ENCODE measurements at places on chromosomes 3 and 15.
A peak's percentile ranks its signal among the peaks of the same experiment; 100 is the strongest.

DNA sequence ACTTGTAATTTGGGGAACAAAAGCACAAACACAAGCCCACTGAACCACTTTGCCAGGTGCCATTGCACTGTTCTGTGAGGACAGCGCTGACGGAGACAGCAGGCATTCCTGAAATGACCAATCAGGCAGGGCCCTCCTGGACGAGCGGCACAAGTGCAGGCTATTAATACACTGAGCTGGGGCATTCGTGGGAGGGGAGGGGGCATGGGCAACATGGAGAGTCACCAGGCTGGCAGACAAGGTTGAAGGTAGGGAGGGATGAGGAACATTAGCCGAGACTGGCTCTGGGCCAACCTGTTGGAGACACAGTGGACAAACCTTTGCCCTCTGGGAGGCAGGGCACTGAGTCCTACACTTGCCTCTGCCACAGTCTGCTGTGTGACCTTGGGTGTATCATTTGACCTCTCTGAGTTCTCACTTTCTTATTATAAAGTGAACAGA, 45.6 kb downstream of the NOX5 start:
- no peak for DNase-seq

- DNase-seq: no peak
Observed at GRCh38 chr3:171228240-171228639, 201.7 kb upstream of the SLC2A2 start.

DNA sequence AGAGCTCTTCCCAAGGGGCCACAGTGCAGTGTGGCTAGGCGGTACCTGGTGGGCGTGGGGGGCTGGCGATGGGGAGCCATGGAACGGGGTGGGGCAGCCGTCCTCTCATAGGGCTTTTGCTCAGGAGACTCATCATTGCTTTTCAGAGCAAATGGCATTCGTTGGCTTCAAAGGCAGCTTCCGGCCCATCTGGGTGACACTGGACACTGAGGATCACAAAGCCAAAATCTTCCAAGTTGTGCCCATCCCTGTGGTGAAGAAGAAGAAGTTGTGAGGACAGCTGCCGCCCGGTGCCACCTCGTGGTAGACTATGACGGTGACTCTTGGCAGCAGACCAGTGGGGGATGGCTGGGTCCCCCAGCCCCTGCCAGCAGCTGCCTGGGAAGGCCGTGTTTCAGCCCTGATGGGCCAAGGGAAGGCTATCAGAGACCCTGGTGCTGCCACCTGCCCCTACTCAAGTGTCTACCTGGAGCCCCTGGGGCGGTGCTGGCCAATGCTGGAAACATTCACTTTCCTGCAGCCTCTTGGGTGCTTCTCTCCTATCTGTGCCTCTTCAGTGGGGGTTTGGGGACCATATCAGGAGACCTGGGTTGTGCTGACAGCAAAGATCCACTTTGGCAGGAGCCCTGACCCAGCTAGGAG, 40.8 kb downstream of the MESD start:
- no peak for DNase-seq

DNA sequence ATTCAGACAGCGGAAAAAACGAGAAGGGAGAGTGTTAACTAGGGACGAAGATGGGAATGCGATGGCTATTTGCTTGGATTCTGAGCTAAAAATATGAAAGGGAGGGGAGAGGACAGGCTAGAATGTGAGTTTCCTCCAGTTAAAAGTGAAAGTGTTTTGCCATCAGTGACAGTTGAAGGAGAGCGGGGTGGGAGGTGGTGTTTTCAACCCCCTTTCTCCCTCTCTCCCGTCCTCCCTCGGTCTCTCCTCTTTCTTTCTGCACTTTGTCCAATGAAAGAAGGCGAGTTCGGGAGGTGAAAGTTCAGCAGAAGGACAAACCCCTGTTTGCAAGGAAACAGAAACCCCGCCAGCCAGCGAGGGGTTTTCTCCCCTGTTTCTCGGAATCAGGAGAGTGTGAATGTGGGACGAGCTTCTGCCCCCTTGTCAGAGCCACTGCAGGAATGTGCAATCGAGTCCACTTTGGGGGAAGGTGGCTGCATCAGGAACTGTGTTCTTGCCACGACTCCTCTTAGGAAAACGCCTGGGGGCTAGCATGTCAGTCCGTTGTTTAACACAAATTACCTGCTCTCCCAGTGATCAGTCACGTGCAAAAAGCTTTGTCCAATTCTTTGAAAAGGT, 975 bp upstream of the FOXP1 start:
- DNase-seq: peak; percentile 72

- DNase-seq: no peak
Observed at GRCh38 chr15:82181371-82181770, 81.2 kb downstream of the EFL1 start.

- no peak for DNase-seq
Observed at GRCh38 chr3:185823078-185824044, 1.5 kb downstream of the IGF2BP2 start.

- DNase-seq: no peak
Observed at GRCh38 chr3:171904829-171905228, 61.7 kb downstream of the TMEM212 start.

Data from HAP-1 (cell line).